ENCODE measurements at places on chromosomes 12 and 14.

GRCh38 chr12:104738776-104739642 lies 219.1 kb downstream of the SLC41A2 start:
- no peak for DNase-seq

GRCh38 chr12:106780010-106780631 lies 5.6 kb downstream of the RIC8B start:
- DNase-seq: peak; percentile 36

GRCh38 chr12:57939291-57939690 lies 2.1 kb upstream of the ATP23 start:
- no peak for DNase-seq

DNA sequence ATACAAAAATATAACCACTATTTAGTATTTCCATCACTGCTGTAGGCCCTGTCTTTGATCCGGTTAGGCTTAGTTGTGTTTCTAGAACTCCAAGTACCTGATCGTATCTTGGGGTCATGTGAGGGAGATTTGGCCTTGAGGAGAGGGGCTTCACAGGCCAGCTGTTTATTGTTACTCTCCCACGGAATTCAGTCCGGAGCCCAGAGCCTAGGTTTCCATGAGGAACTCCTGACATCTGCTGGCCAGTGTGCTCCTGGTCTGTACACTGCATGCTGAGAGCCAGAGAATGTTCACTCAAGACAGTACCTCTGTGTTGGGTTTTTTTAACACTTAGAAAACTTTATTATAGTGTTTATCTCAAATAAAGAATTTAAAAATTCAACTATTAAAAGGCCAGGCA lies 341.0 kb upstream of the TMEM132C start:
- no peak for DNase-seq

- DNase-seq: no peak
Measured at GRCh38 chr12:65279369-65280112, 1.1 kb downstream of the MSRB3 start.

DNA sequence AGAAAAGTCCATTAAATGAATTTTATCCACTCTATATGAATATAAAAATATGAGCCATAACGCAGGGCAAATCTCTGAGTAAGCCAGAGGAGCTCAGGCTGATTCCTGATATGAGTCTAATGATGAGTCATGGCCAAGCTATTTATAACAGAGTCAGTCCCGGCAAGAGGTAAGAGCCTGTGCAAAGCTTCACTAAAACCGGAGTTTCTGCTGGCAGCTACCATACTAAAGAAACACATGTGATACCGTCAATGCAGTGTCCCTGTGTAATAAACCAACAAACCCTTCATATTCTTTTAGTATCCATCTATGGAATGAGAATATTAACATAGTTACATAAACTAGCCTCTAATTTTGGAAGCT lies 319.4 kb downstream of the KCNC2 start:
- DNase-seq: no peak

DNA sequence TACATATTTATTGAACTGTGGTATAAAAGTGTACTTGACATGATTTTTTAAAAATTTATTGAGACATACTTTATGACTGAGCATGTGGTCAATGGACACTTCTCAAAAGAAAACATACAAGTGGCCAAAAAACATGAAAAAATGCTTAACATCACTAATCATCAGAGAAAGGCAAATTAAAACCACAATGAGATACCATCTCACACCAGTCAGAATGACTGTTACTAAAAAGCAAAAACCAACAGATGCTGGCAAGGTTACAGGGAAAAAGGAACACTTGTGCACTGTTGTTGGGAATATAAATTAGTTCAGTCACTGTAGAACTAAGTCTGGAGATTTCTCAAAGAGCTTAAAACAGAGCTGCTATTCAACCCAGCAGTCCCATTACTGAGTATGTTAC lies 1177.6 kb downstream of the GALC start:
- DNase-seq: no peak

DNA sequence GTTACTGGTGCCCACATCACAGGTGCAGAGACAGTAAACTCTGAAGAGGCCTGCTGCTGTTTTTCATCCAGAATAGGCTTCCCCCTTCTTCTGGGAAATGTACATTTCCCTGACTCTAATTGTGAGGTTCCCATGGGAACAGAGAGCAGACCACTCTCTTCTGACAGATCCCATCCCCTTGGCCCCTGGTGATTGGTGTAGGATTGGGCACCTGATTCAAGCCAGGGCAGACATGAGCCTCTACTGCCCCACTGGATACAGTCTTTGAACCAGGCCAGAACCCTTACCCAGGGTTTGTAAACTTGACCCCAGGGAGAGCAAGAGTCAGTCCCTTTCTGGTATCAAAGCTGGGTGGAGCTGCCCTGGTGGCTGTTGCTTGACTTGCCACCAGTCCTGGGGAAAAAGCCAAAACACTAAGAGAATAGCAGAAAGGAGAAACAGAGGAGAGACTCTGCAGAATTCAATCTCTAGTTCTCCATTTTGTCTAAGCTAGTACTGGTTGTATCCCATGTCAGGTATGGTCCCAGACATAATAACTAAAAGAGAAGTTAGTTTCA lies 14.8 kb upstream of the NFYB start:
- DNase-seq: no peak

DNA sequence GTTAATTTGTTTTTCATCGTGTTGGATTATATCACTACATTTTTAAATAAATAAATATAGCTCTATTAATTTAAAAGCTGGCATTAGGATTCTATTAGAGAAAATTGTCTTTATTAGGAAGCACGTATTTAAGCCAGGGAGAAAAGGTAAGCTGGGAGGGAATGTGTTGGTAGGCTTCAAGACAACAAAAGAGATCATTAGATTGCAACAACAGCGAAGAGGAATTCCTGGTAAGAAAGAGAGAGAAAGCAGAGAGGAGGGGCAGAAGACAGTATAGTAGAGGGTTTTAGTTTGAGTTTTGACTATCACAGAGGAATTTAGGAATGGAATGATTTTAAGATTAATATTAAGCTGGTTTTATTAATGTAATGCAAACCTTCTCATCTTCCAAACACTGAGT lies 613.6 kb upstream of the USP15 start:
- no peak for DNase-seq

DNA sequence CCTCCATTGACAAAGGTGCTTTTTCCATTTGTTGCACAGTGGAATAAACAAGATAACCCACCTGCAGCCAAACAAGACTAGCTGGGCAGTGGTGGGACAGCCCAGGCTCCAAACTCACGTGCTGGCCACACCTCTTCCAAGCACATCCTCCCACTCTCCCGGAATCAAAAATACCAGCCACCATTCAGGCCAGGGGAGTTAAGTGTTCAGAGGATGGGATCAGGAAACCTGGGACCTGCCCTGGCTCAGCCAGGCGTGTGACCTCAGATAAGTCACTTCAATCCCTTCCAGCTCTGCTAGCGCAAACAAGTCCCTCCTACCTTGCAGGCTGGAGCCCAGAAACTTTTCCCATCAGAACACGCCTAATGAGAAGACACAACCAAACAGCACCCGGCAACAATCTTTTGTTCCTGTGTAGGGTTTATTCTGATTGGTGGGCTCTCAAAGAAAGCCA lies 43.3 kb downstream of the ACTN1 start:
- no peak for DNase-seq

GRCh38 chr14:61287196-61287595 lies 6.1 kb upstream of the TMEM30B start:
- no peak for DNase-seq

- DNase-seq: no peak
Measured at GRCh38 chr12:40768125-40768864, 76.1 kb downstream of the CNTN1 start.

- no peak for DNase-seq
Measured at GRCh38 chr12:1529862-1530591, 64.4 kb downstream of the FBXL14 start.

GRCh38 chr14:22597771-22598098 lies 365 bp upstream of the ABHD4 start:
- no peak for DNase-seq

- DNase-seq: peak; percentile 23
Measured at GRCh38 chr14:41604721-41605531, 1.8 kb upstream of the LRFN5 start.

DNA sequence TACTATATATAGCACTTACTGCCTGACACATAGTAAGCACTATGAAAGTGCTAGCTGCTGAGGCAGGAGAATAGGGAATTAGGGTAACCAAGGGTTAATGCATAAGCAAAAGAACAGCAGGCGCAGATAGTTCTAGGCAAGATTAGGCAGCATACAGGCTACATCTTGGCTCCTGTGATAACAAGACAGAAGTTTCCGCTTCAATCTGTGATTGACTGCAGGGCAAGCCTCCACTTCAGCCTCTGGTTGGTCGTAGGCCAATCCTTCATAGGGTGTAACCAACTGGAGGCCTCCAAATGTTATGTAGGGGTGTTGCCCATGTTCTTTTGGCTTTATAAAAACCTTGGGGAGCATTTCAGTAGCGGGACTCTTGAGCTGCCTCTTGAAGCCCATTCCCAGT lies 46.9 kb downstream of the KLHL28 start:
- no peak for DNase-seq

GRCh38 chr12:39413836-39414771 lies 28.8 kb downstream of the KIF21A start:
- peak; percentile 22 for DNase-seq

- no peak for DNase-seq
Measured at GRCh38 chr14:51922624-51923023, 62.2 kb downstream of the GNG2 start.

GRCh38 chr14:96362071-96362964 lies 823 bp downstream of the ATG2B start:
- no peak for DNase-seq

- DNase-seq: no peak
Measured at GRCh38 chr14:52700701-52701172, 5.4 kb upstream of the ERO1A start.

GRCh38 chr14:92501891-92502351 lies 11.7 kb upstream of the RIN3 start:
- DNase-seq: no peak

DNA sequence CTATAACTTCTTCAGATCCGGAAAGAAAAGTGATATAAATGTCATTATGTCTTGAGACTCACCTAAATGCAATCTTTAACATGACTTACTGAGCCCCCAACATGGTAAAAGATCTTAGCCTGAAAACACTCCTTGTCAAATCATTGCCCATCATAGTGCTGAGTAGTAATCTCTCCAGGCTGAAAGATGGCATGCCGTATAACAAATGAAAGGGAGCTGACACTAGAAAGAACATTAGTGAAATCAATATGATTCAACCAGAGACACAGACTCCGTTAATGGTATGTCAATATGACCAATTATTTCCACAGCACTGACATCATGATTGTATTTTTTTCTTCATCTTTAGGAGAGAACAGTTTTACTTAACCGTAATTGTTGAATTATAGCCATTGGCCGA lies 54.4 kb downstream of the BICD1 start:
- no peak for DNase-seq

DNA sequence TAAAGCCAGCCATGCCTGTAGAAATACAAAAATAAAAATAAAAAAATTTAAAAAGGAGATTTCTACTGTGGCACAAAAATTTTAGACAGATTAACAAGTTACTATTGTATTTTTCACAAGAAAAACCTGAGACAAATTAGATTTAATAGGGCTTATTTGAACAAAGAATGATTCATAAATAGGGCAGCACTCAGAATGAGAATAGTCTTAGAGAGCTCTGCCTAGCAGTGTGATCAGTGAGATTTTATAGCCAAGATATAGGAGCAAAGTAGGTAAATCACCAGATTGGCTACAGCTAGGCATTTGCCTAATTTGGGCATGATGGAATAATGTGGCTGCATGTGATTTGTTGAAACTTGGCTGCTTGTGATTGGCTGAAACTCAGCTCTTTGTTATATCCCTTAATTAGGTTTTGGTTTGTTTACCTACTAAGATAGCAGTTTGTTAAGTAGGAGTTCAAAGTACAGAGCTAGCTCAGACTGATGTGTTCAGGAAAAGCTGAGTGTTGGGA lies 279.7 kb upstream of the TMTC1 start:
- no peak for DNase-seq

GRCh38 chr12:50042693-50043092 lies 14.7 kb upstream of the ASIC1 start:
- DNase-seq: no peak

DNA sequence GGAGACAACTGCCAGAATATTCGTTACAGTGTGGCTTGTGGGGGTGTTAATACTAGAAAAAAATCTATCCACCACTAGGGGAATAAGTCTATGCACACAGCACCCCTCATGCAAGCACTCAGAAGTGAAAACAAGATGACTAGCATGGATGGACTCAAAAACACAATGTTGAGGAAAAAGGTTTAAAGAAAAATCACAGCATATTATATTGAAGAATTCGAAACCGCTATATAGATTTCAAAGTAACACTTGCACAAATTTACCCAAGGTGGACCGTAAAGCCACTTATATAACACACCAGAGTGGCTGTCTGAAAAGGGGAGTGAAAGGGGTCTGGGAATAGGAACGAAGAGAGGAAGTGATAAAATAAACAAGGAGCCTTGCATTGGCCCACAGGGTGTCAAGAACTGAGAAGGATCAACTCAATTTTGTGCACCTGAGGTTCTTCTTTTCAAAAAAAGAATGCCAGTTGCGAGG lies 544 bp downstream of the ABCD4 start:
- DNase-seq: no peak

GRCh38 chr12:19434538-19434937 lies 4.8 kb upstream of the AEBP2 start:
- no peak for DNase-seq

- DNase-seq: no peak
Measured at GRCh38 chr12:90235642-90236041, 527.0 kb upstream of the ATP2B1 start.

- no peak for DNase-seq
Measured at GRCh38 chr12:90360300-90360699, 594.7 kb downstream of the CCER1 start.

DNA sequence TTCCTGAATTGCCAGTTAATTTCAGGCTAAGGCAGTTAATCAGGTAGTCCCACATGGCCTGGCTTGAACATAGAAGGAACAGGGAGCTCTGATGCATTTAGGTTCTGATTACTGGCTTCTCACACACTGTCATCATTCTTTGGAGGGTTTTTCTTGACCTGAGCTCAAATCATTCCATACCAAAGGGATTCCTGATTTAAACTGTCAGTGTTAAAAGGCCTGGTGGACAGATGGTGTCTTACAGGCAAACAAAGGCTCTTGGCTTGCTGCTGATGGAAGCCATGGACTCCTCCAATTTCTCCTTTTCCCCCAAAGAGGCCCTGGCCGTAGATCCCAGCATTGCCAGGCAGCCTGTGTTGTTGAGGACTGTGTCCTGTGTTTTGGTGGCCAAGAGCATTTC lies 30.2 kb downstream of the CACNA1C start:
- DNase-seq: no peak
